PC-9 (cell line): ENCODE measurements at places on chromosomes 5 and 9. TPM values are rescaled to one million over a fixed set of nuclear protein-coding genes. Genes with fewer than 3 reads are reported as not detected.

GRCh38 chr5:90547072-90547536 is 11.5 kb upstream of the ADGRV1 start:
- H3K4me3 ChIP-seq = no peak overlapping the region
- peaks cover 23% of the 10 kb centered on the region for H3K4me1 ChIP-seq
- H3K27ac ChIP-seq = no peak overlapping the region
- peaks cover 64% of the 10 kb centered on the region for H3K27me3 ChIP-seq
- DNase-seq = no peak

GRCh38 chr9:133301253-133302230 is 26.5 kb upstream of the ABO start:
- H3K4me3 ChIP-seq = no peak overlapping the region
- no peaks in the 10 kb centered on the region for H3K4me1 ChIP-seq
- H3K27me3 ChIP-seq = peaks cover 73% of the 10 kb centered on the region
- no peak overlapping the region for H3K27ac ChIP-seq
- H3K36me3 ChIP-seq = no peaks in the 10 kb centered on the region

DNA sequence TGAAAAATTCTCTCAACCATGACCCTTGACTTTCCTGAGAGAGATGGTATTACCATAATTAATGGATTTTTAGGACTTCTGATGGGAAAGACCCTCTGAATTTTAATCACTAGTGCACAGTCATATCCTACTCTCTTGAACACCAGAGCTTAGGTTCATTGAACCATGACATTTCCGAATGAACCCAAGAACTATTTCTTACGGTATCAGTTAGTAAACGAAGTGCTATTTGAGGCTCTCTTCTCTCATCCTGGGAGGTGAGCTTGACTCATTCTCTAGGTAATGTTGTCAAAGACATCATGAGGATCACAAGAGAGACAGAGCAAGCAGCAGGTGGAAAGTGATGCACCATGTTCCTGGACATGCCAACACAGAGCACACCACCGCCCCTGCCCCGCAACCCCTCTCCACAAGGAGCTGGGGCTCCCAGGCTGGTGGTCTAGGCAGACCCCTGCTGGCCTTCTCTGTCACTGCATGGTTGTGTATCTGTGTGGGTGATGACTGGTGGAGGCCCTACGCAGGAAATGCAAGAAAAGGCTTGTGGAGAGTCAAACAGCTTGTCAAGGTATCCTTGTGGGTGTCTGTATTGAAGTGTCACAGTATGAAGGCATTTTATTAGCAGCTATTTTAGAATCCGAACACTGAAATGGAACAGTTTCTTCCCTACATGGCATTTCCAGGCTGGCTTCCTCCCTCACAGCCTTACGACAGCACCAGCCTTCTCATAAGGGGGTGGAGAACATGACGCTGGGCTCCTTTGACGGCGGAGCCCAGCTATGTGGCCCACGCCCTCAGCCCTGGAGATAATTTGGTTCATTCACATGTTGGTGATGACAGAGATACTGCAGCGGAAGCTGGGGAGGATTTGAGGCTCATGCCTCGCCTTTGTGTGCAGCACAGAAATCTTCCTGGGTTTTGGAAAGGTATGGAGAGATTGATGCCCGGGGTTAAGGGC is 297.6 kb downstream of the NTRK2 start:
- H3K27ac ChIP-seq = no peak overlapping the region
- no peak overlapping the region for H3K4me3 ChIP-seq
- no peak for DNase-seq
- no peaks in the 10 kb centered on the region for H3K27me3 ChIP-seq
- 0 out of 2 replicates have a peak, but pooled peaks cover 5% of the 10 kb centered on the region for H3K4me1 ChIP-seq

DNA sequence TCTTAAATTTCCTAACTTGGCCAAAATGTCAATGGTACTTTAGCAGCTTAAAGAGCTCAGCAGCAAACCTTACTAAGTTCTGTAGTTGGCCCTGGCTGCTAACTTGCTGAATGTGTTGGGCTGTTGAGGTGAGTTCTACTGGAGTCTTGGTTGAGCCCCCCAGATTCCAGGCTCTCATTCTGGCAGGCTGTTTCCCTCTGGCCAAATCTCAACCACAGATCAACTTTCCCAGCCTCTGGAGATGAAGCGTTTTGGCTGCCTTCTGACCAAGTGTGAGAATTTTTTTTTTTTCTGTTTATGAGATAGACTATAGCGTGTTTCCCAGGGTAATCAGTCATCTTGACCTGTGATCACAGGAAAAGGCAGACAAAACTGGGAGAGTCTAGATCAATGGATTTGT is 343.7 kb downstream of the EBF1 start:
- H3K27ac ChIP-seq = no peak overlapping the region
- no peaks in the 10 kb centered on the region for H3K4me1 ChIP-seq
- no peaks in the 10 kb centered on the region for H3K36me3 ChIP-seq
- DNase-seq = no peak

DNA sequence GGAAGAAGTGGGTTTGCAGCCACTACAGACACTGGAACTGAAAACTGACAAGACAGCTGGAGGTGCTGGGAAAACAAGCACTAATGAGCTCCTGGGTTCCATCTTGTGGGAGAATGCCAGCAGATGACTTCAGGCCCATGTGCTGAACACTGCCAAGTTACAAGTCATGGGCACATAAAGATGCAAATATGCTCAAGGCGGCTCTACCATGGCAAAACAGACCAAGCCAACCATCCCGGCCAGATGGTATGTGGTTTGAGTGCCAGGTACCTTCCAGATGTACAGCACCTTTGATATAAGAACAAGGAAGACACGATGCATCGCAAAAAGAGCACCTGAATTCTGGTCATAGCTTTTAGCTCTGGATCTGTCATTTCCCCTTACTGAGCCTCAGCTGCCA is 19.9 kb downstream of the TNFSF8 start:
- H3K4me1 ChIP-seq = peaks cover 26% of the 10 kb centered on the region
- peaks cover 17% of the 10 kb centered on the region for H3K27me3 ChIP-seq
- H3K4me3 ChIP-seq = no peak overlapping the region
- DNase-seq = no peak
- H3K27ac ChIP-seq = no peak overlapping the region
- H3K36me3 ChIP-seq = no peaks in the 10 kb centered on the region

GRCh38 chr5:177458912-177459350 is 12.3 kb downstream of the PRR7 start:
- H3K36me3 ChIP-seq = no peaks in the 10 kb centered on the region
- no peaks in the 10 kb centered on the region for H3K27me3 ChIP-seq
- 0 out of 2 replicates have a peak, but pooled peaks cover 4% of the 10 kb centered on the region for H3K4me1 ChIP-seq
- H3K4me3 ChIP-seq = no peak overlapping the region
- no peak for DNase-seq

DDX4 gene
- total RNA-seq = not detected in 2 replicates
